Motor neuron (in vitro differentiated cells): ENCODE measurements at places on chromosomes 16 and 17. TPM values are rescaled to one million over a fixed set of nuclear protein-coding genes. Genes with fewer than 3 reads are reported as not detected.

DNA sequence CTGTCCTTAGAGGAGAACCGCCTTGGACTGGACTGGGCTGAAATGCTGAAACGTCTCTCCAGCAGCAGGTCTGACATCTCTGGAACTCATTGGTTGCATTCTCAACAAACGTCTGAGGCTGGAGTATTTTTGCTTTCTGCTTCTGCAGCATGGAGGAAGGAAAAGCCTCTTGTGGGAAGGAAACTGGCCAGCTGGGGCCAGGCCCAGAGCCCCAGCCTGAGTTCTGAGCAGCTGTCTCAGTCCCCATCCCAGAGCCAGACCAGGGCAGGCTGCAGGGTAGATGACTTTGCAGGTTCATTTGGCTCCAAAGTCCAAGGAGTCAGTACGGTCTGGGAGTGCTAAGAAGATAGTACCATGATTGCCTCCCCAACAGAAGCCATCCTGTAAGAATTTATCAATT is 18.3 kb downstream of the TEKT3 start:
- ATAC-seq = no peak

Gene TMC7
- 1.6 and 2.5 TPM in 2 replicates for total RNA-seq

DNA sequence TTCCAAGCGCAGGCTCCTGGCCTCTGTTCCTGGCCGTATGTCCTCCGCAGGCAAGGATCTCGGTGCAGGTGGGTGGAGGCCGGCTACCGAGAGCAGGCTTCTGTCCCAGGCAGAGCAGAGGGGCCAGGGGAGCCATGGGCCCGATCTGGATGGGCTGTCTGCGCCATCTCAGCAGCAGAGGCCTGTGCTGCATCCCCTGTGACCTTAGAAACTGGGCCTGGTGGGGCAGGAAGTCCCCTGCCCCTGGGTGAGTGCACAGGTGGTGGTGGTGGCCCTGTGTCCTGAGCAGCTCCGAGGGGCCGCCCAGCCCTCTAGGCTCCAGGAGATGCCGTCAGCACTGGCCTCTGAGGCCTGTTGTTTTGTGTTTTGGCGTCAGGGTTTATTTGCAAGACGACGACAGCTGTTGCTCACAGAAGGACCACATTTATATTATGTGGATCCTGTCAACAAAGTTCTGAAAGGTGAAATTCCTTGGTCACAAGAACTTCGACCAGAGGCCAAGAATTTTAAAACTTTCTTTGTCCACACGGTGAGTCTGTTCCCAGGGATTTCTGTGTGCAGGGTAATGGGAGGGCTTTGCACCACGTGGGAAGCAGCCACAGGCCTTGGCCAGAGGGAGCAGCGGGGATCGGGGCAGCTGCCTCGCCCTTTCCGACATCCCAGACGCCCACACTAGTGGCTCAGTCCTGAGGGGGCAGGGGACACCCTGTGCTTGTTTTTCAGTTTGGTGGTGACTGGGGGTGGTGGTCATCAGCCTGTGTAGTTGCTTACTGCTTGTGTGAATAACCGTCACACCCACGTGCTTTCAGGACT is 59.1 kb downstream of the PDPK1 start:
- no peak for ATAC-seq

Gene ITGAX
- 0.57 TPM in 1 of 2 replicates, not detected in the other for total RNA-seq

DNA sequence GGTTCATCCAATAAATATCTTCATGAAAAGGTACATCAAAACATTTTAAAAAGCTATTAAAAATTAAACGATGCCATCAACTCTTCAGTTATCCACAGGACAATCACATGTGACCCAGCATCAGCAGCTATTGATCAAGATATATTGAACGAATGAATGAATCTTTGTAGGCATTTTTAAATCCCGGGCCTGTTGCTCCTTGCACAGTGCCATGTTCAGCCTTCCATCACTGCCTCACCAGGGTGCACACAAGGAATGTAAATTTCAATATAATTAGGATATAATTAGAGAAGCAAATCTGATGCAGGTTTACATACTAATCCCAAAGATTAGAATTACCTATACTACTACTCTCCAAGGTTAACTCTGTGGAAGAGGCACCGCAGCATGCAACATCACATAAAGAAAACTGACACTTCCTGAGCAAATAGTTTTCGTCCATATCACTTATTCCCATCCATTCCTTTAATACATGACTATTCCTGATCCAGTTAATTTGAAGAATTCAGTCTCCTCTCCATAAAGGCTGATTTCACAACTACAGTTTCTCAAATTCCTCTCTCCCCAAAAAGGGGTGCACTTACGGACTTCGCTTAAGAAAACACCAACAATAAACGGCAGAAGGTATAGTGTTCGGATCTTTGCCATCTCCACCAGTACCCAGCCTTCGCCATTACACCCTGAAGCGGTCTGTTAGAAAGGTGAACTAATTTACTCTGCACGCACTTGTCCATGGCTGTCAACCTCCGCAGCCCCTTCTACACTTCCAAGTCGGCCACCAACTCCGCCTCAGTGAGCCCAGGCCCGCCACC is 938 bp downstream of the NCOR1 start:
- no peak for ATAC-seq

Gene CD300C
- 0.19 and 0.22 TPM in 2 replicates for total RNA-seq

DNA sequence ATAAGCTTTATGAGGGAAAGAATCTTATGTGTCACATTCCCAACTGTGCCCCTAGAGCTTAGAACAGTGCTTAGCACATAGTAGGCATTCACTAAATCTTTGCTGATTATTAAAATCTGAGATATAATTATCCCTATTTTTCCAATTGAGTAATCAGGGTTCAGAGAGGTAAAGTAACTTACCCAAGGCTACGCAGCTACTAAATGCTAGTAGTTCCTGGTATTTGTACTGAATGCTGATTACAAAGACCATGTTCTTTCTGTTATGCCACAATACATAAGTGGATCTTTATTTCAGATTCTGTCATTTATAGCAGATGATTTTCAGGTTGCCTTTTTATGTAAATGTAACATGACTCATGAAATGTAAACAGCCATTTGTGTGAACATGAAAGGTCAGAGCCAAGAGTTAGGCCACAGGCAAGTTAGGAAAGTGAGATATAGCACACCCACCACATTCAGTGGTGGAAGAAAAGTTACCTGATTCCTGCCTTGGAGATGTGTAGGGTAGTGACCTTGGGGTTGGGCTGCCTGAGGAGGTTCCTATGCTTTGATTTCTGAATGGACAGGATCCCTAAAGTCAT is 77.2 kb downstream of the FTO start:
- ATAC-seq = peak; percentile 16

GRCh38 chr16:53865494-53865863 is 161.5 kb downstream of the FTO start:
- ATAC-seq = peak; percentile 99

DNA sequence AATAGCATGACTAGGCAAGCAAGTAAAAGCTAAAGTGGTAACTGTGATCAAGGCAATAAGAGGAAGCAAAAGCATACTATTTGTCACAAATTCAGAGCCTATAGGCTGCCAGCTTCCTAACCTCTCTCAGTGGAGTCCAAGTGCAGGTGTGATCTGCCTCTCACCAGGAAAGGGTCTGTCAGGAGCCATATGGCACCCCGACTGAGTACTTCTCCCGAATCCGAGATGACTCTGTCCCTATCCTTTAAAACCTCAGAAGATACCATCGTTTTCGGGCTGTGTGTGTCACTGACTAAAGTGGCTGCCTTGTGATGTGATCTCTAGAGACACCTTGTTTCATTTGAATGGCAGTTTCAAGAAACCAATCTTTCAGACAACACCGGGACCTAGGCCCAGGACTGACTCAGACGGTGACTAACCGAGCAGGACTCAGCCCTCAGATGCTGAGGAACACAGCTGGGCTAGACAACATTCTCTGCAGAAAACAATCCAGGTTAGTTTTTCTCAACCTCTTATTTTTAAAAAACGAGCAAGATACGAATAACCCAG is 63.6 kb downstream of the SMG6 start:
- ATAC-seq = peak; percentile 43

DNA sequence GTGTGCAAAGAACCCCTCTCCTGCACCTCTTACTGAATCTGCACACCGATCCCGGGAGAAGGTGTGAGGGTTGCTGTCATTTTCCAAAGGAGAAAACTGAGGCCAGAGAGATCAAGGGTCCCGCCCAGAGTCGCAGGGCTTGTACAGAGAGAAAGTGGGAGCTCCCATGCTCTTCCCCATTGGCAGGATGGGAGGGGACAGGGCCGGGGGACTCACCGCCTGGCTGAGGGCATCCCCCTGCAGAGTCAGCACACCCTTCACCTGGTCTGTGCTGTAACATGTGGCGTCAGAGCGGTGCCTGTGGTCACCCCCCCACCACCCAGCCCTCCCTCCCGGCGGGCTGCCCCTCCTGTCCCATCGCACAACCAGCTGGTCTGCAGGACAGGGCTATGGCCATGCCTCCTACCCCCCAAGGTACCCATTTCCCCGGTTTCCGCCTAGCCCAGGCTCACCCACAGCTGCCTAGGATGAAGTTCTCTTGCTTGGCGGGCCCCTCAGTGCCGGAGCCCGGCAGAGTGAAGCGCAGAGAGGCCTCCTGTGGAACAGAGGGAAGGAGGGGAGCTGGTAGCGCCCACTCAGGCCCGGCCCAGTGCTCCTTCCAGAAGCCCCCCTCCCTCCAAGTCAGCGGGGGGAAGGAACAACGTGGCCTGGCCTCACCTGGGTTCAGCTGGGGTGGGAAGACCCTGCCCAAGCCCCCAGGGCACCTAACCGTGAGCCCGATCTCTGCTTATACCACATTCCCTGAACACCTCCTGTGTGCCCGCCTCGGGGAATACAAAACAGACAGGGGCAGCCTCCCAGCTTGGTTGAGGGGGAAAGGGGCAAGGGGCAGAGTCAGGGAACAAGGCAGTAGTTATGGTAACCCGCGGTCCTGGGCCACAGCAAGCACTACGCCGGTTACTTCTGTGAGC is 1.1 kb downstream of the ROGDI start:
- ATAC-seq = no peak

Gene PLLP
- total RNA-seq = 41.9 and 52.6 TPM in 2 replicates

GRCh38 chr16:4873091-4873490 is 25.8 kb downstream of the UBN1 start:
- ATAC-seq = no peak

- ATAC-seq = no peak
Observed at GRCh38 chr17:7179317-7180254, at the start of gene ASGR1. Gene ASGR1 (minus strand): TSS chr17:7179370. CDS start chr17:7178563, 807 bp downstream.

- ATAC-seq = no peak
Observed at GRCh38 chr17:66790501-66791061, 44.3 kb upstream of the CACNG5 start.

DNA sequence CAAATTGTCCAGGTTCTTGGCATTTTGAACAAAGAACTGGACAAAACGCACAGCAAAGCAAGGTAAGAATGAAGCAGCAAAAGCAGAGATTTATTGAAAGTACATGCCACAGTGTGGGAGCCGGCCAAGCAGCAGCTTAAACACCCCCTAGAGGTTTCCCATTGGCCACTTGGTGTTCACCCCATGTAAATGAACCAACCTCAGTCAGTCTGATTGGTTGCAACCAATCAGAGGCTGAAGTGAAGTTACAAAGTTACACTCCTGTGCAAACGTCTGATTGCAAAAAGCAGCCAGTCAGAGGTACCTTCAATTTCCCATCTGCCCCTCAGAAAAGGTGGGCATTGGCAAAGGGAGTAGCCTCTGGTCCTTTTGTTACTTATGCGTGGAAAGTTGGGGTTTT is 8.8 kb upstream of the ZNF263 start:
- ATAC-seq = peak; percentile 41

DNA sequence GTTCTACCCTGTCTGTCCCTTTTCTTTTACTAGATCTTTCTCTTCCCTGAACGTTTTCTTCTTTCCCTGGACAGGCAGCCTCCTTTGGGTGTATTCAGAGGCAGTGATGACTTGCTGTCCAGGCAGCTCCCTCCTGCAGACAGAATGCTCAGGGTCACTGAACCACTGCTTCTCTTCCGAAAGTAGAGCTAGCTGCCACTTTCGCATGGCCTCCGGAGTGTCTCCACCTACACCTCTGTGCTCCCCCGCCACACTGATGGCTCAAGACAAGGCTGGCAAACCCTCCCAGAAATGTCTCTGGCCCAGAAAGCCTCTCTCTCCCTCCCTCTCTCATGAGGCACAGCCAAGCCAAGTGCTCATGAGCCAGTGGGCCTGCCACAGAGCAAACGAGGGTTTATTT is 207.8 kb downstream of the CDRT15L2 start:
- no peak for ATAC-seq

Gene SPEM2
- not detected in 2 replicates for total RNA-seq

GRCh38 chr17:28324267-28324745 is 5.3 kb downstream of the TMEM97 start:
- ATAC-seq = no peak
